ENCODE measurements at places on chromosomes 1 and 21. TPM values are rescaled to one million over a fixed set of nuclear protein-coding genes. Genes with fewer than 3 reads are reported as not detected.
A peak's percentile ranks its signal among the peaks of the same experiment; 100 is the strongest.

- no peak for DNase-seq
Observed at GRCh38 chr1:38789498-38790169, 69.9 kb downstream of the RRAGC start.

- no peak for DNase-seq
Observed at GRCh38 chr1:230165536-230165935, 98.5 kb downstream of the GALNT2 start.

DNA sequence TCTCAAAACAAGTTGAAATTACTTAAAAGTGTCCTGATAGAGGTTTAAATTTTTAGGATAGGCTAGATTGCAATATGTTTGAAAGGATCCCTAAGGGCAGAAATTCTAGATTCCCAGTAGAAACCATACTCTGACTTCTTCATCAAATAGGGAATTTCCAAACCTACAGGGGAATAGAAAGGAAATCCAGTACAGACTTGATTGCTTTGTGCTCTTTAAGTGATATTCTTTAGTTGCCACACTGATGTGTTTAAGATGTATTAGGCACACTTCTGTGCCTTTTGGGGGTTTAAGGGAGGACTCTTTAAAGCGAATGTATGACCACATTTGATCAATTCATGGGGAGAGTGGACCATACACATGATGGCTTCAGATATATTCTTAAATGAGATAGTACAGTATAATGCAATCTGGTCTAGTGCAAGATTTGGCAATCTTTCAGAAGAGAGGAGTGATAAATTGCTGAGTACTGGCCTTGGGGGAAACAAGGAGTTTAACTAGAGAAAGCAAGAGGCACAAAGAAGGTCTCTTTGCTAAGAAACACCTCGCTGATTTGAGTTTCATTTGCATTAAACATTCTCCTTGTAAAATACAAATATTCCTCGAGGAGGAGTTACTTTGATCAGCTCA is 268.8 kb upstream of the NR5A2 start:
- no peak for DNase-seq

DNA sequence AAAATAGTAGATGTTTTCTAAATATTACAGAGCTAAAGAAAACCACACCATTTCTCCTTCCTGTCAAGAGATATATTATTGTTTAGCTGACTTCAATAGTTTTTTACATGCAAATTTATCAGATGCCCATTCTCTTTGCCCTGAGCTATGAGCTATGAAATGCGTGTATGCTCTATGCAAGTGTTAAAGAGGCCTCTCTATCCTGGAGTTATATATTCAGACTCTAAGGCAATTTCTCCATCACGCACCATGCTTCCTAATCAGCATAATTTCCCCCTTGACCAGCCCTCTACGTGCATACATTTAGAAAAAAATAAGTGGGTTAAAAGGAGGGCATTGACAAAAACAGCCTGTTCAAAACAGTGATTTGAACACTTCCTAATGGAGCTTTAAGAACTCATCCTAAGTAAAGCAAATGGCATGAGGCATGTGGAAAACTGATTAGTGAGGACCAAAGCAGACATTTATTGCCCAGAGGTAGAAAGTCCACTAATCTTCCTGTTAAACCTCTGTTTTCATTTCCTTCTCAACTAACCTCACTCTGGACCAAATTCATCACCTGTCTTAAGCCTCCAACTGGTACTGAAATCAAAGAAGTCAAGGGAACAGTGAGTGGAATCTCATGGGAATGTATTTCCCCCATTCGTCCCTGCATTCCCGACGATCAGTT is 565.8 kb upstream of the PKN2 start:
- DNase-seq: no peak

GRCh38 chr1:151990058-151990855 is 3.4 kb downstream of the S100A10 start:
- DNase-seq: no peak

DNA sequence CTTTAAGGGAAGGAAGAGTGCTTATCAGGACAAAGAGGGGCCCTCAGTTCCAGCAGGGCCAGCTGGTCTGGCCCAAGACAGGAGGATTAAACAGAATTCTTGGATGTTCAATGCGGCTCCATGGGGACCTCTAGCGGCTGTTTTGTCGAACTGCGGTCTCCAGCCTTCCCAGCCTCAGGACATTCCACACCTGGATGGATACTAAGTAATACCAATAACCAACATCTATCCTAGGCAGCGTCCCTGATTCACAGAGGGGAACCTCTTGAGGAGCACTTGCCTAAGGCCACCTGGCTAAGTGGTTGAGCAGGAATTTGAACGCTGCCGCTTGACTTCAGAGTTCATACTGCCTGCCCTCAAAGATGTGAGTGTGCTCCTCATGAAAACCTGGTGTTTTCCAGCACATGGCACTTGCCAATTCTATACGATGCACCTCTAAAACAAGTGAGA is 15.5 kb upstream of the CD247 start:
- peak; percentile 43 for DNase-seq

- DNase-seq: no peak
Observed at GRCh38 chr1:151540982-151541377, 871 bp downstream of the TUFT1 start.

RGSL1 gene
- total RNA-seq: not detected

KCNE2 gene
- not detected for total RNA-seq

SLC2A5 gene
- not detected for total RNA-seq

All from CD8-positive, alpha-beta memory T cell (primary cell).